ENCODE measurements at places on chromosomes 3 and 15.

DNA sequence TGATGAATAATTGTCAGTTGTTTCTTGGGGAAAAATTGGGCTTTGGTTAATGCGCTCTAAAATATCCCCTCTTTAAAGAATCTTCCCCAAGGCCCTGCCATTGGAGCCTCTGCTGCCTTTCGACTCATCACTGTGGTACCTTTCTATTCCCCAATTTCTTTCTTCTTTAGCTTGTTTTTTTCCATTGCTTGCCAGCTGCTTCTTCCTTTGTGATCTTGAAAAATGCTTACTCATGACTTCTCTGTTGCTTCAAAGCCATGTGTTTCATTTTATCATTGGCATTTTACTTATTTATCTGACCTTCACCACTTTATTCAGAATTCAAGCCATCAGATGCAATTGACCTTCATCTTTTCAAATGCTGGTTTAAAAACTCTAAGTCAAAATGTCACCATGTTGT, 84.4 kb downstream of the SV2B start:
- DNase-seq, result no peak

DNA sequence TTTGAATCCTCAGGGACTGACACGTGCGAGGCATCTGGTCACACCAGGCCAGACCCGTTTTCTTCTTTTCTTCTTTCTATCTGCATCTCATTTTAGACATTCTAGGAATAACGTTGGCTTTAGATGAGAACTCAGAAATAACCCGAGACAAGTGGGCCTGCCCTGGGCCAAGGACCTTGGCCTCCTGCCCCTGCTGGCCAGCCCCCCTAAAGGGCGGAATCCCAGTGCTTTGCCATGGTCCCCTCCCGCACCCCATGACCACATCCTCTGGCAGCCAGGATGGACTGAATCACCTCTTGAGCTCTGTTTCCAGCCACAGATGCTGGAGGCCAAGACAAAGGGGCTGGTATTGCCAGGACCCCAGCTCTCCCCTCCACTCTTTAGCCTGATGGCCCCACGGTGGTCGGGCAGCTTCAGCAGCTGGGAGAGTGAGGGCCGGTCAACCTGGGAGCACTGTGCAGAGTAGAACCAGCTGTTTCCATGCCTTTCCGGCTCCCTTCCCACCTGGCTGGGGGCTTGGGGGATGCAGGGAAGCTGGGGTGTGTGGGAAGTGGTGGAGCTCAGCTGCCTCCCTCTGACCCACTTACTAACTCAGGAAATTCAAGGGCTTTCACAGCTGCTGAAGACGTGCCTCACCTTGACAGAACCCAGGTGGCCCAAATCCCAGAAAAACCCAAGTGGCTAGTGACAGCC, 190.9 kb downstream of the FAM43A start:
- DNase-seq, result no peak

DNA sequence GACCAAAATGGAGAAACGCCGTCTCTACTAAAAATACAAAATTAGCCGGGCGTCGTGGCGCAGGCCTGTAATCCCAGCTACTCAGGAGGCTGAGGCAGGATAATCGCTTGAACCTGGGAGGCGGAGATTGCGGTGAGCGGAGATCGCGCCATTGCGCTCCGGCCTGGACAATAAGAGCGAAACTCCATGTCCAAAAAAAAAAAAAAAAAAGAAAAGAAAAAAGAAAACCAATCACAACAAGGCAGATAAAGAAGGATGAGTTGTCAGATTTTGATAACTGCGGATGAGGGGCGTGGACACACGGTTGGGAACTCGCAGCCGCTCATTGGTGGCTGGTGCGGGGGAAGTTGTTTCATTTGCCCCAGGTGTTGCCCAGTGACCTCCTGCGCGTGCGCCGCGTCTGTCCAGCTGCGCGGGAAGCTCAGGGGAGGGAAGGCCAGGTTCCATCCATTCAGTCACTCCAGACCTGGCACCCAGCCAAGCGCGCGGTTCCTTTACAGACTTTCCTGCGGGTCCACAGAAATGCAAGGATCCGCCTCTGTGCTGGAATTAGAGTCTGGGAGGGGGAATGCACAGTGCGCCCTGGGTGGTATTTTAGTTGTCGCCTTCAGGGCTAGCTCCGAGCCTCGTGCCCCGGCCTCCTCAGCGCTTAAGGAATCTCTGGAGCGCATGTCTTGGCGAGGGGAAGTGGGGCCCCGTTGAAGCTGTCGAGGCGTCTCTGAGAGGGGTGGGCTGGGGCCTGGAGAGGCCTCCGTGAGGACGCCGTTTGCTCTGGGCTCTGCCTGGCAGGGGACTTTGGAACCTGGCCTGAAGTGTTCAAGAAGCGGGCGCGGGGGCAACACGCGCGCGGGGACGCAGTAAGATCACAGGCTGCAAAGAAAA, 708 bp upstream of the GCHFR start:
- no peak for DNase-seq

GRCh38 chr3:23916152-23916885, 471 bp downstream of the NKIRAS1 start:
- no peak for DNase-seq

DNA sequence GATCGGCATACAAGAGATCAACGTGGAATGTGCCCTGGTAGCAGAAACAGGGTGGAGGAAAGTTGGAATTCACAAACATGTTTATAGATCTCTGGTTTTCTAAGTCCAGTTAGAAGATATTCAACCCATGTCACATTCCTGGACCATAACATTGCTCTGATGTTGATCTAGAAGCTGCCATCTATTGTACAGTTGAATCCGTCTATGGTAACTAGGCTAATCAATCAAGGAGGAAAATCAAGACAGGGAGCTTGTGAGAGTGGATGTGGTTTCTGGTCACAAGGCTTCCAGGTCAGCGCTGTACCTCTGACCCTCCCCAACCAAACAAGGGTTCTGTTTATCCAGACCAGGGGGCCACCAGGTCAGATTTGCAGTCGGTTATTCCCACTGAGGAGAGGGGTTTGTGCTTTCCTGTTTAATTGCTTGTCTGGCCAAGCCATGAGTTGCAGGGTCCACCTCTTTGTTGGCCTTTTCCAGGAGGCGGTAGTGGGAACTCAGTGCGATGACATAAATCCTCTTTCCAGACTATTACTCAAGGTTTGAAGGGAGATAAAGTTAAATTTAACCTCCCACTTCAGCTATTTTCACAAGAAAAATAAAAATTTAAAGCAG, 130.3 kb downstream of the SLCO3A1 start:
- DNase-seq, result no peak

- DNase-seq, result no peak
Measured at GRCh38 chr3:112689385-112689784, 48.4 kb upstream of the CCDC80 start.

All from NT2/D1 (cell line).